Hematopoietic multipotent progenitor cell (in vitro differentiated cells): ENCODE measurements at places on chromosomes 7 and 10. TPM values are rescaled to one million over a fixed set of nuclear protein-coding genes. Genes with fewer than 3 reads are reported as not detected.

The SCD gene
- total RNA-seq: 21.3 TPM

DNA sequence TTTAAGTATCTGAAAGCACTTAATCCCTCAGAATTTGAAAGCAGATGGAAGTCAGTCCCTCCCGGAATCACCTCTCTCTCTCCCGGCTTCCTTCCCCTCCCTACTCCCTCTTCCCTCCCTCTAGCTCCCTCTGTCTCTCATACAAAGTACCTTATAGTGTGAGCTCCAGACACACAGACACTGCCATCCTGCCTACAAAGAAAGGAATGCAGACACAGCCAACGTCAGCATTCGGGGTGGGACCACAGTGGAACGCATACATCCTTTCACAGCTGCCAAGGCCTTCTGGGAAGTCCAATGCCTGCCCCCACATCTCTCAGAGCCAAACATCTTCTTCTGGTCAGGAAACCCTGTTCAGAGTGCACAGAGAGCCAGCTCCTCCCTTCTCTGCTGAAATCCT, 9.3 kb downstream of the NOD1 start:
- no peak for DNase-seq

DNA sequence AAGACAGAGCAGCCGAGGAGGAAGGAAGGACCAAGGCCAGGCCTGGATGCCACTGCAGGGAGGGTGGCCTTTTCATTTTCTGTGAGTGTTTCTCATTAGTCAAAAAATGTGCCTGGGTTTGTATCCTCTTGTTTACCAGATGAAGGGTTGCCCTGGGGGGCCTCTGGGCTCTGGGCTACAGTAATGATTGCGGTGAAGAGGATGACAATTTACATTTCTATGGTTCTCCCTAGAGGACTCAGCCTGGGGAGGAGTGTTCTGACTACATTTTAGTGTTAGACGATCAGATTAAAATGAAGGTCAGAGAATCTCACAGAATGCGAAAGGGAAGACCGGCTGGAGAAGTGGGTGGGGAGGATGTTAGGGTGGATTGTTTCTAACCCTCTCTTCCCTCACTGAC, 108.0 kb upstream of the KMT2C start:
- no peak for DNase-seq

DNA sequence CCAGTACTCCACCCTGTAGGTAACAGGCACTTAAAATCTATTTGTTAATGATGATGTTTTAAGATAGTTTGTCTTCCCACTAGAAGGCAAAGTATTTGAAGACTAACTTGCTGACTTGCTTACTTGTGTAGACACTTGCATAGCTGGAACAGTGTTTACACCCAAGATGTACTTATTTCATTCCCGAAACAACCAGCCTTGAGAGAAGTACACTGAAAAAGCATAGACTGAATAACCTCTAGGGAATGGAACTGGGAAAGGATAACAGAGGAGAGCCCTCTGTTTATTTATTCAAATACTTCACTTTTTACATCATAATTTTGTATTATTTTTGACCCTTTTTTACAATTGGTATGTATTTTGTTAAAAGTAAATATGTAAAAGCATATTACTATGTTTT, 33.1 kb upstream of the TMEM26 start:
- no peak for DNase-seq

GRCh38 chr10:12063483-12063818, 5.3 kb upstream of the DHTKD1 start:
- DNase-seq: no peak

GRCh38 chr7:65846008-65846570, 26.8 kb upstream of the VKORC1L1 start:
- DNase-seq: no peak
